ENCODE measurements at places on chromosomes 12 and 14.

- DNase-seq, result no peak
These were observed 37.3 kb downstream of the ACTN1 start for GRCh38 chr14:68941820-68942219.

GRCh38 chr14:54447231-54447692 is 6.1 kb upstream of the CNIH1 start:
- DNase-seq, result no peak

DNA sequence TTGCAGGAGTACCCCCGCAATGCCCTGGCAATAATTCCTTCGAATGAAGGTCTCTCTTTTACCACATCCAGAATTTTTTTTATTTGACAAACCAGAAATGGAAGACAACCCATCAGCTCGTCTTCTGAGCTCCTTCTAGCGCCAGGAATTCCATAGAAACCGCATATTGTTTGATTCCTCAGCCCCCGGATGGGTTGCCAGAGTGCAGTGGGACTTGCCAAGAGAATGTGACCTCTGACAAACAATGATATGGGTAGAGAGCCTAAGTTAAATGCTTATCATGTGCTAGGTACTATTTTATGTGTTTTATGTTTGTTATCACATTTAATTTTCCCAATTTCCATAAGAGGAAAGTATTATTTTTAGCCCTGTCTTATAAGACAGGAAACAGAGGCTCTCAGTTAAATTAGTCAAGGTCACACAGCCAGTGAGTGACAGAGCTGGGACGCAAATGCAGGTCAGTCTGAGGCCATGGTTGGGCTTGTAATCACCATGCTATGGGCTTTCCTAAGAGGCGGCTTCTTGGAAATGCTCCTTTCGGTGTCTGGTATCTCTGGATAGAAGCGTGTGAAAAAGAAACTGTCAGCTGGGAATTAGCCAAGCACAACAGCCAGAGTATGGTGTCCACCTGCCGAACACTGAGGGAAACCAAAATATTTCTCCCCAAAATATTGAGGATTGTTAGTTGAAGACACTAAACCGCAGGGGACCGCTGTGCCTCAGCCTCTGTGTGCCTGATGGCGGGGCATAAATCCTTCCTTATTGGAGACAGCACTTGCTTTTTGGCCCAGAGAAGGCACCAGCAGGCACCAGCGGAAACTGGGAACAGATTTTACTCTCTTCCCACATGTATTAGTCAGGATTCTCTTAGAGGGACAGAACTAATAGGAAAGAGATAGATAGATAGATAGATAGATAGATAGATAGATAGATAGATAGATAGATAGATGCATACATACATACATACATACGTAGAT is 29.4 kb upstream of the ETFBKMT start:
- no peak for DNase-seq

- no peak for DNase-seq
These were observed 56.9 kb downstream of the PHETA1 start for GRCh38 chr12:111312016-111312415.

DNA sequence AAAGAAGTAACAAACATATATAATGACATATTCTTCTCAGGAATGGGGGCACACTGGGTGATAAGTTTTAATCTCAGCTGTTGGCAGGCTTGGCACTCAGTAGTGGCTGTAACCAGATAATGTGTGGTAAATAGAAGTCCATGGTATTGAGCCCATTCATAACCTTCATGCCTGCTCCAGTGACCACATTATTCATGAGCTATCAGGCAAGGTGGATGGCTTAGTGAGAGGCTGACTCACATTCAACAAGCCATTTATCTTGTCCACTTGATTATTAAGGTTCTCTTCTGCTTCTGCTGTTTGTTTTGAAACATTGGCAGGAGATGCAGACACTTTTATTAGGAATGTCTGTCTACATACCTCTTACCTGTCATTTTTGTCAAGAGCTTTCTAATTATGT is 950.4 kb upstream of the LRFN5 start:
- DNase-seq, result no peak
